ENCODE measurements at places on chromosomes 2 and 18.

DNA sequence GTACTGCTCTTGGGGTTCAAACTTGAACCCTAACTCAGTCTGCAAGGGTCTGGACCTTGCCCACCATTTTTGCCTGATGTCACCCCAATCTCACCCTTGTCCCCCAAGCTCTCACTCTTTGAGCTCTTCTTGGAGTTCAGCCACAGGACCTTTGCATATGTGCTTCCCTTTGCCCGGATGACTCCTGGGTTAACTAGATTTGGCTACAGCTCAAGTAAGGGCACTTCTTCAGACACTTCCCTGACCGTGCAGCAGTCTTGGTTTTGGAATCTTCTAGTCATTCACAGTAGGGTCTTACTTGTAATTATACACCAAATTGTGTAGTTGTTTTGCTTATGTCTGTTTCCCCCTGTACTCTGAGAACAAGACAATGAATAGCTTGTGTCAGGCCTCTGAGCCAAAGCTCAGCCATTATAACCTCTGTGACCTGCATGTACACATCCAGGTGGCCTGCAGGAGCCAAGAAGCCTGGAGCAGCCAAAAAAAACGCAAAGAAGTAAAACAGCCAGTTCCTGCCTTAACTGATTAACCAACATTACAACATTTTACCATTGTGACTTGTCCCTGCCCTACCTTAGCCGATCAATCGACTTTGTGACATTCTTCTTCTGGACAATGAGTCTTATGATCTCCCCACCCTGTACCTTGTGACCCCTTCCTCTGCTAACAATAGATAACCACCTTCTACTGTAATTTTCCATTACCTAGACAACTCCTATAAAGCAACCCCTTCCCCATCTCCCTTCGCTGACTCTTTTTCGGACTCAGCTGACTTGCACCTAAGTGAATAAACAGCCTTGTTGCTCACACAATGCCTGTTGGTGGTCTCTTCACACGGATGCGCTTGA lies 1.0 kb upstream of the MOGAT1 start:
- H3K36me3 ChIP-seq, result no peaks in the 10 kb centered on the region
- peaks cover 9% of the 10 kb centered on the region for H3K4me1 ChIP-seq
- peaks cover 40% of the 10 kb centered on the region for H3K27me3 ChIP-seq
- no peak overlapping the region for H3K27ac ChIP-seq
- no peak for DNase-seq

DNA sequence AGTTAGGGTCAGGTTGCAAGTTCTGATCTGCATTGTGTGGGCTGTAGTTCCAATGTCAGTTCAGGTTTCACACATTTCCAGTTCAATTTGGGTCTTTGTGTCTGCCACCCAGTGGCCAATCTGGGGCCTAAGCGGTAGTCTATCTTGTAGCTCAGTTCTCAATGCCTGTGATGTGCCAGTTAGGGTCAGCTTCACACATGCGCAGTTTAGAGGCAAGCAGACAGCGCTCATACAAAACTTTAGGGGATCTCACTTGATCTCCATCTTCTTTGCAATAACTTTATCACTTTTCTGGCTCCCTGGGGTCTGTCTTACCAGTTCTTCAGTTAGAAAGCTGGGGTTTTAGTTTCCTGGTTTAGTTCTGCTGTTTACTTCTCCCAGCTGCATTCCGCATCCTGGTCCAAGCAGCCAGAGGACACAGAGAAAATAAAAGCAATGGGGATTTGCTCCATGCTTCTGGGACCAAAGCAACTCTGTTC lies 11.0 kb upstream of the ZNF24 start:
- no peaks in the 10 kb centered on the region for H3K4me1 ChIP-seq
- no peaks in the 10 kb centered on the region for H3K36me3 ChIP-seq
- H3K27me3 ChIP-seq, result no peaks in the 10 kb centered on the region
- H3K27ac ChIP-seq, result no peak overlapping the region

- no peak overlapping the region for H3K27ac ChIP-seq
- no peak for DNase-seq
- H3K4me3 ChIP-seq, result no peak overlapping the region
These were observed 169.7 kb downstream of the TWIST2 start for GRCh38 chr2:239017491-239018098.

GRCh38 chr2:220123751-220124150 lies 496.3 kb downstream of the SLC4A3 start:
- no peak overlapping the region for H3K4me3 ChIP-seq
- no peak for DNase-seq
- H3K27me3 ChIP-seq, result no peaks in the 10 kb centered on the region
- no peak overlapping the region for H3K27ac ChIP-seq
- no peaks in the 10 kb centered on the region for H3K36me3 ChIP-seq

- no peaks in the 10 kb centered on the region for H3K36me3 ChIP-seq
- no peaks in the 10 kb centered on the region for H3K27me3 ChIP-seq
- no peak for DNase-seq
- no peak overlapping the region for H3K4me3 ChIP-seq
- H3K27ac ChIP-seq, result no peak overlapping the region
These were observed 108.2 kb upstream of the ERBB4 start for GRCh38 chr2:212646698-212647366.

- DNase-seq, result peak; percentile 48
- H3K27ac ChIP-seq, result peak overlapping the region; percentile 92
- H3K36me3 ChIP-seq, result peaks cover 7% of the 10 kb centered on the region
- H3K27me3 ChIP-seq, result no peaks in the 10 kb centered on the region
- H3K4me3 ChIP-seq, result peak overlapping the region; percentile 64
These were observed 659 bp downstream of the CHMP1B start for GRCh38 chr18:11851806-11852337.

DNA sequence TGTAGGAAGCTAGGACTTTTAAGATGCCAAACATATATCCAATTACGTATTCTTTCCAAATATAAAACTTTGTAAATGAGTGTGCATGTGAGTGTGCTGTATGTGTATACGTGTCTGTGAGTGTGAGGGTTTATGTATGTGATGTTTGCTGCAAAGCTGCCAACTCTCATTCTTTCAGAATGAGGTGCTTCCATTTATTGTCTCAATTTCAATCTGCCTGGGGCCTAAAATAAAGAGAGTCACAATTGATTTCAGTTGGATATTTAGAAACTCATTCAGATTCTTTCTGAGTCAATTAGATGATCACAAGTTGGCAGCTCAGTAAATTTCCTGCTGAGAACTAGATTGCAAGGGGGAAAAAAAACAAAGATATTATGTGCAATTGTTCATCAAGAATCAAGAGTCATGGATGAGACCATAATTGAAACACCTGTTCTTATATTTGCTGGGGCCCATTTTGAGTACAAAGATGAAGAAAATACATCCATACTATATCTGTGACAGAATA lies 621.2 kb upstream of the ACVR2A start:
- no peaks in the 10 kb centered on the region for H3K27me3 ChIP-seq
- no peaks in the 10 kb centered on the region for H3K4me1 ChIP-seq
- H3K36me3 ChIP-seq, result no peaks in the 10 kb centered on the region
- no peak overlapping the region for H3K4me3 ChIP-seq
- no peak for DNase-seq
- H3K27ac ChIP-seq, result no peak overlapping the region

- no peaks in the 10 kb centered on the region for H3K27me3 ChIP-seq
- H3K36me3 ChIP-seq, result no peaks in the 10 kb centered on the region
- peak; percentile 86 for DNase-seq
These were observed 35.6 kb upstream of the PNO1 start for GRCh38 chr2:68121873-68122679.

DNA sequence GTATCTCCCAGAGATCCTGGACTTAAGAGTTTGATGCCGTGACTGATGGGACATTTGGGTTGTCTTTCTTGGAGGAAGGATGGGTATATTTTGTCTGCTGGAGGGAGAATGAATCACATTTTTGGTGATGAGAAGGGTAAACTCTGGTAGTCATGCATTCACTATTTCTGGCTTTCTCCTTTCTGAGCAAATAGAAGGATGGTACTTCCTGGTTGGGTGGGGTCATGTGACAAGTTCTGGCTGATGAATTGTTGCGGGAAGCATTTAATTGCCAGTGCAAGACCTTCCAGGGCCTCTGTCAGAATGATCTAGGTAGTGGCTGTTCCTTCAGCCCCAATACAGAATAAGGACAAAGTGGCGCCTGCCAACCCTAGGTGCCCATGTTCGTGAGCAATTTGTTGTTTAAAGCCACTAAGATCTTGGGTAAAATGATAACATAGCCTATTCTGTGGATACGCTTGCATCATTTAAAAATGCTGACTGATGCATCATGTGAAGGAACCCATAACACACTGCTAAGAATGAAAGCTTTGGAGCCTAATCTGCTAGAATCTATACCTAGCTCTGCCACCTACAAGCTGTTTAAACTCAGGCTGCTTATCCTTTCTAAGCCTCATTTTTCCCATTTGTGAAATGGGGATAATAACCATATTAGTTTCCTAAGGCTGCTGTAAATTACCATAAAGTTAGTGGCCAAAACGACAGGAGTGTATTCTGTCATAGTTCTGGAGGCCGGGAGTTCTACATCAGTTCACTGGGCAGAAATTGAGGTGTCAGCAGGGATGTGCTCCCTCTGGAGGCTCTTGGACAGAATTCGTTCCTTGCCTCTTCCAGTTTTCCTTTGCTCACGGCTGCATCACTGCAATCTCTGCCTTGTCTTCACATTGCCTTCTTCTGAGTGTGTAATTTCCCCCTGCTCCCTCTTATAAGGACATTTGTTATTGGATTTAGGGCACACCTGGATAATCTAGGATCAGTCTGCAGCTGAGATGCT lies 281.3 kb downstream of the AGPS start:
- DNase-seq, result no peak
- no peak overlapping the region for H3K4me3 ChIP-seq
- H3K36me3 ChIP-seq, result no peaks in the 10 kb centered on the region
- H3K27ac ChIP-seq, result no peak overlapping the region
- no peaks in the 10 kb centered on the region for H3K27me3 ChIP-seq
- no peaks in the 10 kb centered on the region for H3K4me1 ChIP-seq
